ELR (cell line): ENCODE measurements at places on chromosomes 7 and 10.
A peak's percentile ranks its signal among the peaks of the same experiment; 100 is the strongest.

GRCh38 chr7:35483568-35483967 lies 211.4 kb downstream of the HERPUD2 start:
- DNase-seq: no peak

- DNase-seq: peak; percentile 32
Observed at GRCh38 chr7:28081016-28081415, 99.6 kb downstream of the JAZF1 start.

DNA sequence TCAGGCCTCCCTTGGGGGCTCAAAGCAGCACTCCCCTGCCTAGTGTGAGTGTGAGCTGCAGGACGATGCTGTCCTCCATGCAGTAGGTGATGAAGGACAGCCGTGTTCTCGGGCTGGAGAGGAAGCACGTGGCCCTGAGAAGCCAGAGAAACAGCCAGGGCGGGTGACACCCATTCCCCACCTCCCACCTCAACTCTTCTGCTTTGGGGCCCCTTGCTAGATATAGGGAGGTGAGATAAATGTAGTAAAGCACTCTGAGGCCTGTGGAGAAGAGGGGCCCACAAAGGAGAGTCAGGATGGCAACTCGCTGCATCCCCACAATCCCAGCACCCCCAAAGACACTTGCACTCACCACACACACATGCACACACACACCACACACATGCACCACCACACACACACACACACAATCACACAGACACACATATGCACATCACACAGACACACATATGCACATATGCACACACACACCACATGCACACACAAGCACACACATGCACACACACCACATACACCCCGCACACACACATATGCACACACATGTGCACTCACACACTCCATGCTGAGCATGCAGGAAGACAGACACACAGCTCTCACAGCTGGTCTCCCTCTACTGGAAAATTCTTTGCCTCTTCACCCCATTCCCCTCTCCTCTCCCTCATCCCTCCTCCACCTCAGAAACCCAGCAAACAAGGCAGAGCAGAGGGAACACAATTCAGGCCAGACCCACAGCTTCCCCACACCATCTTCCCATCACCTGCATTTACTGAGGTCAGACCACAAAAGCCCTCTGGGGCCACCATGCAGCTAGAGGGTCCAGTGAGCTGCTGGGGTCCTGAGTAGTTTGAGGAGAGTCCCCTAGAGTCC lies 30.5 kb downstream of the ANXA8 start:
- no peak for DNase-seq

- peak; percentile 92 for DNase-seq
Observed at GRCh38 chr10:3248526-3249306, 76.1 kb upstream of the PITRM1 start.

DNA sequence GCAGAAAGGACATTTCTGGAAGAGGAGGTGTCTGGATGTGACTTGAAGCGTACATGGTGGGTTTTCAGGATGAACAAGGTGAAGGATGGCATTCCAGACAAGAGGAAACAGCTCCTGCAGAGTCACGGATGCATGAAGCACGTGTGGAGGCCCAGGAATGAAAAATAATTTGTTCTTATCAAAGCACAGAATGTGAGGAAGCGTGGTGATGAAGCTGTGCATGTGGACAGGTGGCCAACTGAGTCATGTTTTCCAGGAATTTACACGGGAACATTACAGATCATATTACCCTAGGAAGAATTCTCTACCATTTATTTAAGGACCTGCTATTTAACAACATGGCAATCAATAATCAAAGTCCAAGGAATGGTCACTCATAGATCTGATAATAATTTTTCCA lies 413.2 kb upstream of the KLF6 start:
- DNase-seq: no peak

DNA sequence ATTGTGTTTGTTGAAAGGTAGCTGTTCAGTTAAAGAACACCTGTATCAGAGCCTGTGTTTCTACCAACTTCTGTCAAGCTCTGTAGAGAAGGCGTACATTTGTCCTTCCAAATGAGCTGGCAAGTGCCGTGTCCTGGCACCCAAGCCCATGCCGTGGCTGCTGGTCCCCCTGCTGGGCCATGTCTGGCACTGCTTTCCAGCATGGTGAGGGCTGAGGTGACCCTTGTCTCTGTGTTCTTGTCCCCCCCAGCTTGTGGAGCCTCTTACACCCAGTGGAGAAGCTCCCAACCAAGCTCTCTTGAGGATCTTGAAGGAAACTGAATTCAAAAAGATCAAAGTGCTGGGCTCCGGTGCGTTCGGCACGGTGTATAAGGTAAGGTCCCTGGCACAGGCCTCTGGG lies 154.9 kb downstream of the EGFR start:
- no peak for DNase-seq

GRCh38 chr7:140448781-140449480 lies 30.4 kb downstream of the MKRN1 start:
- no peak for DNase-seq

- no peak for DNase-seq
Observed at GRCh38 chr10:102998399-102998907, 80.4 kb downstream of the CNNM2 start.

- no peak for DNase-seq
Observed at GRCh38 chr7:153942036-153942435, 110.2 kb upstream of the DPP6 start.

DNA sequence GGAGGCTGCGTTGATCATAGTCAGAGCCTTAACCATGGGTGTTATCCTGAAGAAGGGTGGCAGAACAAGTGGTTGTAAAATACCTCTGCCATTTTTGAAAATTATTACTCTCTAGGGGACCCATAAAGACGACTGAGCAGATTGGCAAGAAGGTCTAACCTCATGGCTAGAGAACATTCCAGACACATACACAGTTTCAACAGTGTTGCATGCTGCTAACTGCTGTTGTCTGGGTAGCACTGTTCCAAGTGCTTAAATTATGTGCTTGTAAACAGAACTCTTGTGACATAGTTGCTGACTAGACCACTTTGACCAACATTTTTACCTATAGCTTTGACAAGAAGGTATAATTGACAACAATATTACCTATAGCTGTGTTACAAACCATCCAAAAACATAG lies 46.1 kb upstream of the FOXP2 start:
- DNase-seq: no peak

GRCh38 chr7:128790315-128791041 lies 1.3 kb upstream of the CCDC136 start:
- DNase-seq: no peak

GRCh38 chr10:43686414-43686813 lies 37.7 kb upstream of the ZNF32 start:
- peak; percentile 15 for DNase-seq

DNA sequence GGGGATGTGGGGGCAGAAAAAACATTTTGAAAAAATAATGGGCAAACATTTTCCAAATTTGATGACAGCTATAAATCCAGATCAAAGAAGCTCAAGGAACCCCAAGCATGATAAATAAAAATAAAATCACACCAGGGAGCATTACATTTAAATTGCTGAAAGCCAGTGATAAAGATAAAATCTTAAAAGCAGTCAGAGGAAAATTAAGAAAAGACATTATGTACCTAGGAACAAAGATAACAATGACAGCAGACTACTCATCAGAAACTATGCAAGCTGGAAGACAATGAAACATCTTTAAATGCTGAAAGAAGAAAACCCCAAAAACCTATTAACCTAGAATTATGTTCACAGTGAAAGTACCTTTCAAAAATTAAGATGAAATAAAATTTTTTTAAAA lies 23.3 kb downstream of the NEUROG3 start:
- no peak for DNase-seq

DNA sequence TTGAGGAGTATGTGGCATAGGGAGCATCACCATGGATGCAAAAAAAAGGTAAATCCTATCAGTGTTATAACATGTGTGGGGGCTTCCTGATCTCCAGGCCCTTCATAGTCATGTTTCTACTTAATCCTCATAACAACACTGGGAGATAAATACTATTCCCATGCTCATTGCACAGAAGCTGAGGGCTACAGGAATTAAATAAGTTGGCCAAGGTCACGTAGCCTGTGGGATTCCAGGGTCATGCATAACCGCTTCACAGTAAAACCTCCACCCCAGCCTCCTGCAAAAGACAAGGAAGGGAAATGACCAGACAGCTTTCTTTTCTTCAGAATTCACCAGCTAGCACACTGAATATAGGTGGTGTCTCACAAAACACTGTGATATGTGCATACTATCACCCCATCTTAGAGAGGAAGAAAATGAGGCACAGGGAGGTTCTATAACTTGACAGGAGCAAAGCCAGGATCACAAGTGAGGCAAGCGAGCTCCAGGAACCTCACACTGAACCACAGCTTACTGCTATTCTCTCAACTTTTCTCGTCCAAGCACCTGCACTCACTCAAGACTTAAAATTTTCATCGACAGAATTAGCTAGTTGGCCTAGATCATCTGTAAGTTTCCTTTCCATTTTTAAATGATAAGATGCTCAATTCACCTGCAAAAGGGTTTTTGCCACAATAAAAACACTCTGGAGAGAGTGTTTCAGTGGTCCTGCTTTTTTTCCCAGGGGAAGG lies 13.4 kb downstream of the JAZF1 start:
- peak; percentile 58 for DNase-seq

DNA sequence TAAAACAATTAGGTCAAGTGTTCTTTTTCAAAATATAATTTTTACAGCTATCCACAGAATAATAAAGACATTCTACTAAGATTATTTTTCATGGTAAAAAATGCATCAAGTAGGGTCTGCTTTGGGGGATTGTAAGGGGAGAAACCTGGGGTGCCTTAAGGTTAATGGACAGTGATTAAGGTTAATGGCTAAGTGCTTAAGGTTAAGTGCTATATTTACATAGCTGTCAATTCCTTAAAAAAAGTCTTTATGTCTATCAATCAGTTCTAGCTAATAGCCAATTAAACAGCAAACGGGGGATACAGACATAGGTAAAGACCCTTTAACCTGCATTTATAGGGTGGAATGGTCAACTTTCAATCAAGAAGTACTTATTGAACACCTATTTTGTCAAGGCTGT lies 284.5 kb upstream of the SEMA3A start:
- DNase-seq: no peak

GRCh38 chr10:6050801-6051445 lies 11.2 kb downstream of the IL2RA start:
- peak; percentile 31 for DNase-seq

DNA sequence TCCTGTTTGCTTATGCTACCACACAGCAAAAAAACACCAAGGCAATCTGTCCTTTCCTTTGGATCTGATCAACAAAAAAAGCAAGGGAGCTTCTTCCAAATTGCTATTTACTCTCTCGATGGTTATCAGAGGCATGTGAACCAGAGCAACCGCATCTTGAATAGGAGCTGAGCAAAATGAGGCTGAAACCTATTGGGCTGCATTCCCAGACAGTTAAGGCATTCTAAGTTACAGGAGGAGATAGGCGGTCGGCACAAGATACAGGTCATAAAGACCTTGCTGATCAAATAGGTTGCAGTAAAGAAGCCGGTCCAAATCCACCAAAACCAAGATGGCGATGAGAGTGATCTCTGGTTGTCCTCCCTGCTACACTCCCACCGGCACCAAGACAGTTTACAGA lies 76.8 kb upstream of the FRMD4A start:
- DNase-seq: no peak

DNA sequence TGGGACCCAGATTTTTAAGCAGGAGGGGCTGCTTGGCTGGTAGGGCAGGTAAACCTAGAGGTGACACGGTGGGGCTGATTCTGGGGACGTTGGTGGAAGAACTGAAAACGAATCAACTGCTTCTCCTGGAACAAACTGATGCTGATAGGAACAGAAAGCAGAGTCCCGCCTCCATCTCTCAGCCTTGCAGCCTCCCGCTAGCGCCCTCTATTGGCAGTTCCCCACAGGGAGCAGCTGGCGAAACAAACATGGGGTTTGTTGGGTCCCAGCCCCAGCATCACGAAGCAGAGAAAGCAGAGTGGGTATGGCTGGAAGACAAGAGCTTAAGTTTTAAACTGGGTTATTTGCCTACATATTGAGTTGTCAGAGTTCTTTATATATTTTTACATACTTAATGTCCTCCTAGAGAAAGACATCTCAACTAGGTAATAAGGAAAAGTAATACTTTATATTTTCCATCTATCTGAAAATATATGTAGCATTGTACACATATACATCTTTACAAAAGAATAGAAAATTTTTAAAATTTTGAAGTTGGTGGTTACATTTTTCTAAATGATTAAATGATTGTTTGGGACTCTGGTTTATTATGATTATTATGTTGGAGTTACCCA lies 42.3 kb upstream of the FOXI2 start:
- peak; percentile 33 for DNase-seq

- no peak for DNase-seq
Observed at GRCh38 chr10:42827201-42827600, 44.6 kb downstream of the BMS1 start.

DNA sequence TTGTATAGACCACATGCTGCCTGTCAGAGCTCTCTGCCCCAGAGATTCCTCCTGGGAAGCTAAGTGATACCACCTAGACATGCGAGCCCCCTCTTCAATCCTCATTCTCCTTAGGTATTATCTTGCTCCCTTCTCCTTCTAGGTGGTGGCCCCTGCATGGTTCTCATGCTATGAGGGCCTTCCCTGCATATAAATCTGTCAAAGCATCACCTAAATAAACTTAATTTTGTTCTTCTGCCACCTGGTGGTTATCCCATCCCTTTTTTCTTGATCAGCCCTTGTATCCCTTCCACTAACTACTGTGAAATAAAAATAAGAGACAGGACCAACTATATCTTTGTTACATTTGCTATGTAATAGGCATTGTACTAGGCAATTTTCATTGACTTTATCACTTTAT lies 242.1 kb downstream of the CDC14C start:
- DNase-seq: no peak

GRCh38 chr7:158264881-158265742 lies 322.5 kb downstream of the PTPRN2 start:
- no peak for DNase-seq

- DNase-seq: no peak
Observed at GRCh38 chr10:91317541-91317940, 92.6 kb upstream of the HECTD2 start.

- no peak for DNase-seq
Observed at GRCh38 chr7:64277630-64278029, 36.1 kb upstream of the ZNF736 start.

GRCh38 chr7:29858191-29858951 lies 52.1 kb downstream of the WIPF3 start:
- no peak for DNase-seq

DNA sequence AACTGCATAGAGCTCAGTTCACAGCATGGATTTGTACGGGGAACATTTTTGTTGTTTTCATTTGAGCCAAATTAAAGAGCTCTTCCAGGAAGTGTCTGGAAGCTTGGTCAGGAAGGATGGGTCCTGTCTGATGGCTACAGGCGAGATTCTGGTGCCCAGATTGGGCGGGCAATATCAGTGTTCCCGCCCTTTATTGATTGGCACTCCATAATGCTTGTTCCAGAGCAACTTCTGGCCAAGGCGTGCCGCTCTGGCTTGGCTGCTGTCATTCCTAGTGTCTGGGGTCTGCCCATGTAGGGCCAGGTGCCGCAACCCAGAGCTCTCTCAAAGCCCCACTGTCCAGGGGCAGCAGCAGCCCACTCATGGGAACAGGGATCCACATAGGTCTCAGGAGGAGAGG lies 45.9 kb downstream of the RAMP3 start:
- no peak for DNase-seq

DNA sequence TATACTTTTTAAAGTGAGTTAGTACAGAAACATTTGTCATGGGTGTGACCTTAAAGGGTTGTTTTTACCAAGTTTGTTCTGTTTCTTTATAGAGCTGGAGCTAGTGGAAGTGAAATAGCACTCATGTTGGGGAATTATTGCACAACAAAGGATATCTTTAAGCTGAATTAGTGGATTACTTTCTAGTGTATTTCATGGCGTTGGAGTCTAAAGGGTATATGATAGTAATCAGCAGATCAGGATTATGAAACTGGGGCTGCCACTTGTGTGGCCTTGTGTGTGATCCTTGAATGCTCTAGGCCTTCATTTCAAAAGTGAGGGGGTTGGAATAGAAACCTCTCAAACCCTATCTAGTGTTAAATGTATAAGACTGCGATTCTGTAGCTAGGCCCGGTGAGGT lies 123.6 kb downstream of the LYZL1 start:
- no peak for DNase-seq
